ENCODE measurements at places on chromosomes 16 and 17.

DNA sequence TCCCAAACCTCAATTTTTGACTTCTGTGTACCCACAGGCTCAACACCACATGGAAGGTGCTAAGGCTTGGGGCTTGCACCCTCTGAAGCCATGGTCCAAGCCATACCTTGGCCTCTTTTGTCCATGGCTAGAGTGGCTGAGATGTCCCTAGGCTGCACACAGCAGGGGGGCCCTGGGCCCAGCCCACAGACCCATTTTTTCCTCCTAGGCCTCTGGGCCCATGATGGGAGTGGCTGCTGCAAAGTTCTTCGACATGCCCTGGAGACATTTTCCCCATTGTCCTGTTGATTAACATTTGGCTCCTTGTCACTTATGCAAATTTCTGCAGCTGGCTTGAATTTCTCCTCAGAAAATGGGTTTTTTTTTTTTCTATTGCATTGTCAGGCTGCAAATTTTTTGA, 47.0 kb downstream of the TBC1D26 start:
- DNase-seq, result no peak

GRCh38 chr16:74862743-74863244, 88.2 kb upstream of the FA2H start:
- DNase-seq, result peak; percentile 82

DNA sequence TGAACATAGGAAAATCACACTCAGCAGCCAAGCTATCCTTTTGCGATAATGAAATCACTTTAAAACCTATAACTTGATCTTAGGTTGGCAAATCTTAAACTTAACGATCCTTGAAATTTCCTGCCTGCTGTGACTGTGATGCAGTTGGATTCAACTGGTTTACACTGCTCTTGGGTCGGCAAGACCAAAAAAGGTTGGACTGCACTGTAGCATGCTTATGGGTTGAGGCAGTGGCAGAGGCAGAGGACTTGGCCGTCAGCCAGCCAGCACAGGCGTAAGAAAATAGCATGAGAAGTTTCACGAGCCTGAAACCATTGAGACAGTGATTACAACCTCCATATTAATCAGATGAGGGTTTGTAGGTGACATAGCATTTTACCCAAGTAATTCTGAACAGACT, 21.4 kb downstream of the WSB1 start:
- DNase-seq, result no peak

GRCh38 chr17:65850486-65850885, 289.0 kb upstream of the AXIN2 start:
- DNase-seq, result peak; percentile 42

GRCh38 chr17:68346448-68346847, 55.2 kb downstream of the ARSG start:
- peak; percentile 94 for DNase-seq

GRCh38 chr16:19329932-19330331, 44.4 kb downstream of the CLEC19A start:
- no peak for DNase-seq

DNA sequence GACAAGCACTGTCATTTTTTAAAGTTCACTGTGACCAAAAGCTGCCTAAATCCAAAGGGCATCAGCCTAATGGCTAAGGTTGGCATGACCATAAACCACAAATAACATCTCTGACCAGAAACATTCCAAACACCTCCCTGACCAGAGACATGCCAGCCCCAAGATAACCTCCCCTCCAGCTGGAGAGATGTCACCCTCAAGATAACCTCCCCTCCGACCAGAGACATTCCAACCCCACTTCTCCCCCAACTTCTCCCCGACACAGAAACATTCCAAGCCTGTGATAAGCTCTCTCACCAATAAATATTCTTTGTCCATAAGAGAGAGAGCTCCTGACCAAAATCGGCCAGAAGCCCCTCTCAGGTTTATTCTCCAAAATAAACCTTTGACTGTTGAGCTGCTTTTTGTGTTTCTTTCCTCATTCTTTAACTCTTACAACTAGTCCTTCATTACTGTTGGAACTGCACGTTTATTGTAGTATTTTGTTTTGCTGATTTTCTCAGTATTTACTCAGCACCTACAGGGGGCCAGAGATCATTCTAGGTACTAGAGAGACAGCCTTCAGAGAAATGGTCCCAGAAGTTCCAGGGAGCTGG, 325.6 kb downstream of the SLC39A11 start:
- no peak for DNase-seq

DNA sequence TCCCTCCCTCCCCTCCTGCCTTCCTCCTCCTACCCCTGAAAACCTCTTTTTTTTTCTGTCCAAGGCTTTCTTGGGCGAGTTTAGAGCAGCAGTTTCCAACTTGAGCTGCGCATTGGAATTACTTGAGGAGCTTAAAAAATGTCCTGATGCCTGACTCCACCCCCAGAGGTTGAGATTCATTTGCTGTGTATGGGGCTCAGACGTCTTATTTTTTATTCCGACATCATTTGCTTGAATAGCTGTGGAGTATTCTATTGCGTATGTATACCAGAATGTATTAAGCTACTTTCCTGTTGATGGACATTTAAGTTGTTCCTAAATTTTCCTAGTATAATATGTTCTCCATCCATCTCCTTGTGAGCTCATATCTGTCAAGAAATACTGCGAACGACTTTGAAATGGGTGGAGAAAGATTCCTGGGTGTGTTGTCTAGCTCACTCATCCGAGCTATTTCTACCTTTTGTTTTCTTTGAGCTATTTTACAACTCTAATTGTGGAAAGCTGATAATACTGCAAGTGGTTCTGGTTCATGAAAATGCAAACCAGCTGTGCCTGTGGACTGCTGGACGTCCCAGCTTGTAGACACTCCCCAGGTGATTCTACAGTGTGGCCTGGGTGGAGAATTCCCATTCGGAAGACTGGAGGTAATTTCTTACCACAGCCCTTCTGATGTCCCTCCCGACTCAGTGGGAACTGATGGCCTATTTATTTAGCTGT, 40.5 kb downstream of the CMIP start:
- DNase-seq, result no peak

- DNase-seq, result no peak
These were observed 74.3 kb downstream of the MSI2 start for GRCh38 chr17:57330587-57330986.

GRCh38 chr17:45247429-45248131, 14.3 kb downstream of the SPATA32 start:
- DNase-seq, result peak; percentile 96

GRCh38 chr17:32264823-32265191, 825 bp upstream of the RHBDL3 start:
- no peak for DNase-seq

- DNase-seq, result no peak
These were observed 196.7 kb downstream of the CDH11 start for GRCh38 chr16:64925166-64925565.

GRCh38 chr16:924063-924462, 46.7 kb downstream of the LMF1 start:
- no peak for DNase-seq

GRCh38 chr16:12096157-12096777, 119.7 kb downstream of the SNX29 start:
- no peak for DNase-seq

DNA sequence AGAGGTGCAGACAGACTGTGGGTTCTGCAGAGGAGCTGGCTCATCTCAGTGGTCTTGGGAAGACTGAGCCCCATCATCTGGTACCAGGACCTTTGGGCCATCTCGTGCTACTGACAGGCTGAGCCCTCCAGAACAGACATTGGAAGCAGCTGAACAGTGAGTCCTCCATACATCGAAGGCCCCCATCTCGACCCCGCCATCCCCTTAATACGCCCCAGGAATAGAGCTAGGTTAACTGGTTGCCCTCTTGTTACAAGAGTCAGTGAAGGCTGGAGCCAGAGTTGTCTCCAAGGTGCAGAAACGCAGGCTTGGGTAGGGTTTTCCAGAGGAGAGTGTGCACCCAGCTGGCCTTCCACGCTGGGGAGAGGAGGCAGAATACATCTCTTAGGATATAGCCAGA, 76.0 kb downstream of the N4BP1 start:
- DNase-seq, result no peak

DNA sequence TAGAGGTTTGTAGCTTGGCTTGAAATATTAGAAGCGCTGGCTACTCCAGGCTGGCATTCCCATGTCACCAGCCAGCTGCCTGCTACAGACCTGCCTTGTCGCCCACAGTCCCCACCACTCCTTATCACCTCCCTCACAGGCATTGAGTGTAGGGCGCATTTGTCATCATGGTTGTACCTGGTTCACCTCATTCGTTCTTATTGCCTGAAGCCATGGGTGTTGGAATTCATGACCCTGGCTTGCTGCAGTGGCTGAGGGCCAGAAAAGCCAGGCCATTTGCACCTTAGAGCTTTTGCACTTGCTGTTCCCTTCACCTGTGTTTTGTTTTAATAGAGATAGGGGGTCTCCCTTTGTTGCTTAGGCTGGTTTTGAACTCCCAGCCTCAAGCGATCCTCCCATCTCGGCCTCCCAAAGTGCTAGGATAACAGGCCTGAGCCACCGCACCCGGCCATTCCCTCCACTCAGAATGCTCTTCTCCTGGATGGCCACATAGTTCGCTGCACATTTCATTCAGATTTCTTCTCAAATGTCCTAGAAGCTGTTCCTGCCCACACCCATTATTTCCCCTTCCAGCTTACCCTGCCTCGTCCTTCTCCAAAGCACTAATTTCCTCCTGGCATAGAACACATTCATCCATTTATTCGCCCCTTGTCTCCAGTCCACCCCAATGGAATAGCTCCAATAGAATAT, 97.6 kb downstream of the C16orf78 start:
- no peak for DNase-seq

DNA sequence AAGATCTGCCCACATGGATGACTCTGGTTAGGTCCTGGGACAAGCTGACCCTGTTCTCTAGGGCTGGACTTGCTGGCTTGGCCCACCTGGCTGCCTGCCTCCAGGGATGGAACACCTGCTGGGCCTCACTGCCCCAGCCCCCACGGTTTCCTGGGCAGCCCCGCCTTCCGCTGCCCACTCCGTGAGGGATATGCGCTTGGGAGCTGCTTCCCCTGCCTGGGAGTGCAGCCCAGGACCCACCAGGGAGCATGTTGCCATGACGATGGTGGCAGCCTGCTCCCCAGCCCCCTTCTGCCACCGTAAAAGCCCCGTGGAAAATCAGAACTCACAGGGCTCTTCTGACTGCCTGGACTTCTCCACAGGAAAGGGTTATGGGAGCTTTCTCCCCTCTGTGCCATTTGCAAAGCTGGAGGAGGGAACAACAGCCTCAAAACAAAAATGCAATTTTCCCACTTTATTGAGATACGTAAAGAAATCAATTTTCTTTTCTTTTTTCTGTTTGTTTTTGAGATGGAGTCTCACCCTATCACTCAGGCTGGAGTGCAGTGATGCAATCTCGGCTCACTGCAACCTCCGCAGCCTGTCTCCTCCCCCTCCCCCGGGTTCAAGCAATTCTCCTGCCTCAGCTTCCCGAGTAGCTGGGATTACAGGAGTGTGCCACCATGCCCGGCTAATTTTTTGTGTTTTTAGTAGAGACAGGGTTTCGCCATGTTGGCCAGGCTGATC, 18.0 kb upstream of the GAS7 start:
- no peak for DNase-seq

DNA sequence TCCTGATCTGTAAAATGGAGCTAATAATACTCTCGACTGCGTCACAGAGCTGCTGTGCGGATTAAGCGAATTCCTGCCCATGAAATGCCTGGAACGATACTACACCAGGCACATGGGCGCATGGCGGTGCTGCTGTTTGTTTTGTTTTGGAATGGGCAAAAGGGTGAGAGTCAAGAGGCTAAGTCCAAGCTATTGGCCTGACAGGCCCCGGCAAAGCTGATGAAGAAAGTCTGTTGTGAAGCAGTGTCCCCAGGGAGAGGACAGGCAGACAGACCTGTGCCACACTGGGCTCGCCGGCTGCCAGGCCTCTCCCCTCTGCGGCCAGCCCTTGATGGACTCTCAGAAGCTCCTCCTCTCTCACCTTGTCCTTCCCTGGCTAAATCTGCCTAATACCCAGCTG, 31.3 kb upstream of the RASD1 start:
- no peak for DNase-seq

GRCh38 chr16:1287982-1288670, 21.3 kb upstream of the UBE2I start:
- no peak for DNase-seq

- DNase-seq, result no peak
These were observed 35.1 kb downstream of the GRB2 start for GRCh38 chr17:75370286-75370915.

- no peak for DNase-seq
These were observed 4.7 kb downstream of the LITAFD start for GRCh38 chr16:8886593-8887430.

GRCh38 chr17:47816111-47816735, 5.4 kb downstream of the OSBPL7 start:
- DNase-seq, result no peak

GRCh38 chr17:68763562-68763961, 162.4 kb upstream of the FAM20A start:
- DNase-seq, result no peak

GRCh38 chr16:81006211-81006812, 373 bp downstream of the CMC2 start:
- DNase-seq, result peak; percentile 73

GRCh38 chr17:21031756-21032396, 10.9 kb downstream of the USP22 start:
- DNase-seq, result no peak

DNA sequence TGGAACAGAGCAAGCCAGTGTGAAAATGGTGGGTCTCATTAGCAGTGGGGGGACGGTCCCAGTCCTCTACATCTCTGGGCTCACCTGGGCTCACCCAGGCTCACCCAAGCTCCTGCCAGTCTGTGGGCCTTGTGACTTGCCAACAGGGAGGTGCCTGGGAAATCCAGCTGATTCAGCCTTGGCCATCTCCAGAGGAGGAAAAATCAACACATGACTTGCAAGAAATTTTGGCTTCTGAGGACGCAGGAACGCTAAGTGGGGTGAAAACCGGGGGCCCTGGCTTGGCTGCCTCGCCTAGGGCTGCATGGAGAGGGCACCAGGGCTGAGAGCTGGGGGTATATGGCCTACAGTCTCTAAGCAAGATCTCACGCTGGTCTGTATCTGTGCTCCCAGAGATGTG, 47.7 kb downstream of the VAC14 start:
- DNase-seq, result no peak

DNA sequence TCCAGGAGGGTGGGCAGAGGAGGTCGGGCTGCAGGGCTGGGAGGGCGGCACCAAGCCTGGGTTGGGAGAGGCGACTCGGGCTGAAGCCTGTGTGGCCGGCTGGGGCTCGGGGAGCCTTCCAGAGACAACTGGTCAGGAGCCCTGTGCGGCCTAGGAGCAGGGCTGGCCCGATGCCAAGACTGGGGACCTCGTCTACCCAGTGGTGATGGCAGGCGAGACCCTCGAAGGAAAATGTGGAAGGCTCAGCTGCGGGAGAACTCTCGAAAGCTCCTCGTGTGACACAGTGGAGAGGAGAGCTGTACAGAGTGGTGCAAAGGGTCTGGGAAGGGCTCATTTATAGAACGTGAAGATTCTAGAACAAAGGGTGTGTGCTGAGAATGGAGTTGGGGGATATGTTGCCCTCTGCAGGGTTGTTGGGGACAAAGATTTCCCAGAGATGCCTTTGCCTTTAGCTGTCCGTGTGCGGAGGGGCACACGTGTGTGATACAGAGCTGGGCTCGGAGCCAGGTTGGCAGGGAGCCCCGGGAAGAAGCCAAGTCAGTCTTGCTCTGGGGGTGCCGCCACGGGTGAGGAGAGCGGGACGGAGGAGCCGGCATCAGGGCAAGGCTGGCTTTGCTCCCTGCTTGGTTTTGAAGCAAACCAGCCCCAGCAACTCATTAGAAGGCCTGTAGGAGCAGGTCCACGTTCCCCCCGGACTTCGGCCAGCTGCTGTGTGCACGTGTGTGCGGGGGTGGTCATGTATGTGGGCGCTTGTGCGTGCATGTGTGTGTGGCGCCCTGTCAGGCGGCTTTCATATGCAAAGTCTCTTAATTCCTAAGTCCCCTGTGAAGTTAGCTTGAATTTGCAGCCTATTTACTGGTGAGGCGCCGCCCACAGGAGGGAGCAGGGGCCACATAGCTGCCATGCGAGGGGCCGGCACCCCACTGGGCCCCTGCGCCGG, 132.4 kb upstream of the CHMP6 start:
- no peak for DNase-seq
